ENCODE measurements at places on chromosomes 13 and 19.
A peak's percentile ranks its signal among the peaks of the same experiment; 100 is the strongest.

- DNase-seq, result no peak
These were observed 4.4 kb downstream of the KXD1 start for GRCh38 chr19:18562086-18562485.

DNA sequence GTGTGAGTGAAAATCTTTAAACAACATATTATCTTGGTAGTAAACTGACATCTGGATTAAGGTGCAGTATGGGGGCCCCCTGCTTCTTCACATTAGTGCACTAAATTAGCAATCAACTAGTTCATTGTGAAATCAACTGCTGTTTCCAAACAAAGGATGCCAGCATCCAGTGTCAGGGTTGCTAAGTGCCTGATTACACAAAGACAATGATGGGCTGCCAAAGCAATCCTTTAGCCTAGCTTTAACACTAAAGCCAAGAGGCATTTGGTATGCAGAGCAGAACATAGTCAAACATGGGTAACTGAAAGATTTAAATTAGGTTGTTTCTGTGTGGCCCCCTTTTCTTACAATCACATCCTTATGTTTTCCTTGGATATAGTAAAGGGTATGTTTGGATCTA, 543.1 kb upstream of the SLITRK5 start:
- DNase-seq, result no peak

DNA sequence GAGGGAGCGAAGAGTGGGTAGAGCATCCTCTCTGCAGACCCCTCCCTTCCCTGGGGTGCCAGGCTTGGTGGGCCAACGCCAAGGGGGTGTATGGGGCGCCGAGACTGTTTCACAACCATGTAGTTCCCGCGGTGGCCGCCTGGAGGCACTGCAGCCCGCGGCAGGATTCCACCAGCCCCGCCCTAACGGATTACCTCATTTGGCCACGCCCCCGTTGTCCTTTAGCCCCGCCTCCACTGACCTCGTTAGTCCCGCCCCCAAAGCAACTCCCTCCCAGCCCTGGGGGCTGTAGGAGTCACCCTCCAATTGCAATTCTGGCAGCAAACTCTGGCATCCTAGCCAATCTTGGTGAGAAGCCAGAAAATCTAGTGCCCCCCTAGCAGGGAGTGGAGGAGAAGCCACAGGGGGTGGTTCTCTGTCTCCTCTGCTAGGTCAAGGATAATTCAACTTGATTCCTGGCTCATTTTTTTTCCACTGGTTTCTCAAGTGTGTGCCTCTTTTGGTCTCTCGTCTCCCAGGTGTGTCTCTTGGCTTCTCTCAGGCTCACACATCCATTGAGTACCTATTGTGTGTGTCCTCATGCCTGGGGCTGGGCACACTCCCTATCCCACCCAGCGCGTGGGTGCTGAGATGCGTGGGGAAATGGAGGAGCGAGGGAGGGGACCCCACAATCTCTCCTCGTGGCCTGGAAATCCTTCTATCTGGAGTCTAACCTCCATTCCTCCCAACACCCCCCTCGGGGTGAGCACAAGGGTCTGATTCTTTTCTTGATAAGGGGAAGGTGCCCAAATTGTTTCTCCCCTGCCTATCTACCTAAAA, 2.0 kb downstream of the OLFM2 start:
- DNase-seq, result peak; percentile 60

GRCh38 chr13:24083722-24084421, 76.6 kb upstream of the SPATA13 start:
- DNase-seq, result no peak

GRCh38 chr19:48755084-48755641, at the start of gene FGF21:
FGF21 (plus strand) TSS chr19:48755524; CDS start chr19:48756237, 713 bp downstream.
- DNase-seq, result no peak

- DNase-seq, result no peak
These were observed 59.1 kb downstream of the IRS2 start for GRCh38 chr13:109727251-109727650.

DNA sequence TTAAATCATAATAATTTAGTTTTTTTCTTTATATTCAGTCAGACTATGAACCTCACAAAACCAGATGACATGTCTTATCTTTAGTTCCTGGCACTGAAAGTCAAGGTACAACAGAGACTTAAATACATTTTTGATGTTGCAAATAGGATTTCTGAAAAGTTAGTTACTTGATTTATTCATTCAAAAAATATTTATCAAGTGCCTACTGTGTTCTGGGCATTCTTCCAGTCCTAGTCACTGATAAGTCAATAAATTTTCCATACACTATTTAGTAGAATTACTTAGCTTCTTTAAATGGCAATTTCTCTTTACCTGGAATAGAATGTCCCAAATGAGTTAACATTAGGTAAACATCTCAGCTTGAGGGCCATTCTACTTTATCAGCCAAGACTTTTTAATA, 938.3 kb upstream of the PCDH9 start:
- no peak for DNase-seq

DNA sequence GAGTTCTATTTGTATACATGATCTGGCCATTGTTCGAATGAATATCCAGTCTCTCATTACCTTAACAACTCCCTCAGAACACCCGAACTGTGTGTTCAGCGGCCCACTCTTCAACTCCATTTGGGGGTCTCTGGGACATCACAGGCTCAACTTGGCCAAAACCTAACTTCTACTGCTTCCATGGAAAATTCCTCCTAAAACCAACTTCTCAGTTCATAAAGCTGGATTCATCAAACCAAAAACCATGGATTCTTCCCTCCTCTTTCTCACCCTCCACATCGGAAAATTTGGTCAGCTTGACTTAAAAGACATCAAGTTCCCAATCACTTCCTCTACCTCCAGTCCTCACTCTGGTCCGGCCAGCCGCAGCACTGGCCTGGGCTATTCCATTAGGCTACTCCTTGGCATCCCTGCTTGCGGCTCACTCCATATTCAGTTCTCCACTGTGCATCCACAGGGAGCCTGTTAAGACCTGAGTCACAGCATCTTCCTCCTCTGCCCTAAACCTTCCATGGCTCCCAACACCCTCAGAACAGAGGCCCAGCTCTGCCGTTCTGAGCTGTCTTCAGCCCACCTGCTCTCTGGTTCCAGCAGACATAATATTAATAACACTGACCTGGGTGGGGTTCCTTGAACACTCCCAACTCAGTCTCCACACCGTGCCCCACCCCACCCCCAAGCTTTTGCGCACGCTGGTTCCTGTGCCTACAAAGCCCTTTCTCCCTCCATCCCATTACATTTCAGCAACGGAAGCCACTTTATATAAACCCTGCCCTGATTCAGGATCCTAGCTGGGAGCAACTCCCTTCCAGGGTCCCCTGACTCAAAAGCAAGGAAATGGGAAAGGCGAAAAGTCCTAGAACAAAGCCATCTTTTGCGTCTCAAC, 1.1 kb downstream of the ZNF792 start:
- DNase-seq, result no peak

DNA sequence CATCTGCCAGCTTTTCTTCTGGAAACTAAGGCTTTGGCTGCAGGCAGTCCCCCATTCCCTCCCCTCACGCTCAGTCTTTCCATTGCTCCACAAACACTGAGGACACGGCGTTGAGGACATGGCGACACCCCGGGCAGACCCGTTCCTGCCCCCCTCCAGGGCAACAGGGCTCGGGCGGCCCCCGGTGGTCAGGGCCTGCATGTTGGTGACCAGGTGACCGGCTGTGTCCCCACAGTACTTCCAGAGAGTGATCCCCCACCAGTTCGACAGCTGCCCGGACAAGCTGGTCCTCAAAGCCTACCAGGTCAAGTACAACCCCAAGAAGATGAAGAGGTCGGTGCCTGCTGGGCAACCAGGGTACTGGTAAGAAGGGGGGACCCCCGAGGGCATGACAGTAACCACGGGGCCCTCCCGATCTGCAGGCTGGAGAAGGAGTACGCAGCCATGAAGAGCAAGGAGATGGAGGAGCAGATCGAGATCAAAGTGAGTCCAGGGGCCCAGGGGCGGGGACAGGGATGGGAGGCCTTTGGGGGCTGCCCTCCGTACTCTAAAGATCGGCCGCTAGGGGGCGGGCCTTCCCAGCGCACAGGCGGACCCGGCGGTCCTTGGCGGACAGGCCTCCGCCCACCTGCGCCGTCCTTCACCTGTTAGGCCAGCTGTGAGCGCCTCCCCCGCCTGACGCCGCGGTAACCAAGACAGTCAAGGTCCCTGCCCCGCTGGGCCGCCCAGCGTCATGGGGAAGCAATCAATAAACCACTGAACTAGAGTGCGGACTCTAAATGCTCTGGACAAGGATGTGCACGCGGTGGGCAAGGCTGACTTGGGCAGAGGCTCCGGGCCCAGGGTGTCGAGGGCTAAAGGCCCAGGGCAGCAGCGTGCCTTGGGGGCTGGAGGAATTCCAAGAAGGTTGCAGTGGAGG, 21.1 kb downstream of the PRR36 start:
- DNase-seq, result peak; percentile 46

- DNase-seq, result no peak
These were observed 48.6 kb upstream of the POSTN start for GRCh38 chr13:37647031-37647650.
